T follicular helper cell (primary cell): ENCODE measurements at places on chromosomes 7 and 10.

- no peak for DNase-seq
Measured at GRCh38 chr10:132790470-132790869, 4.5 kb upstream of the NKX6-2 start.

GRCh38 chr10:72067463-72068125, 20.8 kb downstream of the SPOCK2 start:
- DNase-seq = no peak

DNA sequence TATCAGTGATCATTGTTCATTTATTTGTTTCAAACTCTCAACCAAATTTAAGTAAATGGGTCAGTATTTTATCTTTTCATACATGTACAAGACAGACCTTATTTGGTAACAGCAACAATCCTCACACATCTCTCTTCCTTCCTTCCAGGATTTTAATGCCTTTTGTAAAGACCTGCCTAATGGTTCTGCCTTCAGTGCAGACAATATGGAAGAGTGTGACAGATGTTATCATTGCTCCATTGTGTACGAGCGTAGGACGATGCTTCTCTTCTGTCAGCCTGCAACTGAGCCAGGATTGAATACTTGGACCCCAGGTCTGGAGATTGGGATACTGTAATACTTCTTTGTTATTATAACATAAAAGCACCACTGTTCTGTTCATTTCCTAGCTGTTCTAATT, 6.3 kb downstream of the CAV2 start:
- no peak for DNase-seq

- DNase-seq = no peak
Measured at GRCh38 chr10:119132521-119133345, 28.8 kb downstream of the DENND10 start.

DNA sequence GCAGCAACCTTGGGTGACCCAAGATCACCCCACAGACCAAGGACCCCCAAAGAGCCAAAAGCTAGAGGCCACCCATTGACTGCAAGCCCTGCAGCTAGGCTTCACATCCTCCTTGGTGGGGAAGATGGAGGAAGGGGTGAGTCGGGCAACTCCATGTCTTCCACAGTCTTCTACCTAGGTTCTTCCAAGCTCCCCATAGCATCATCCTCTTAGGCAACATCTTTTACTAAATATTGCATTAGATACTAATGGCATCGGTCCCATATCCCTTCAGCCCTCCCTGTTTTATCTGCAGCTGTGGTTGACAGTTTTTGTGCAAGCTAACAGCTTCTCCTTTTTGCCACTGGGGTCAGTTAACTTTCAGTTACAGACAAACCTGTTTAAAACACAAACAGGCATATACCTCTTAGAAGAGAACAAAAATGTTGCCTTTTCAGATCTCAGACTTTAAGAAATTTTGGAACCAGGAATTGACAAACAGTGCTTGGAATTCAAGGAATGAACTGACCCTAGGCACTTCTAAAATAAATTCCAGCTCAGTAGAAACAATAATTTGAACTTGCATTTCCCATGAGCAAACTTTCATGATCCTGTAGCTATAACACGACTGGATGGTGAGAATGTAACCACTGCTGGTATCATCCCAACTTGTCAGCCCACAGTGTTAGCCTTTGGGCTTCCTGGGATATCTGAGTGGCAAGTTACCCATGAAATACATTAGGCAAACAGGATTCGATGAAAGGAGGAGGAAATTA, 33.9 kb upstream of the MSMB start:
- DNase-seq = no peak
